ENCODE measurements at places on chromosomes 13 and 19.

GRCh38 chr13:111251646-111252445 lies 68.6 kb upstream of the TEX29 start:
- peak; percentile 31 for DNase-seq

DNA sequence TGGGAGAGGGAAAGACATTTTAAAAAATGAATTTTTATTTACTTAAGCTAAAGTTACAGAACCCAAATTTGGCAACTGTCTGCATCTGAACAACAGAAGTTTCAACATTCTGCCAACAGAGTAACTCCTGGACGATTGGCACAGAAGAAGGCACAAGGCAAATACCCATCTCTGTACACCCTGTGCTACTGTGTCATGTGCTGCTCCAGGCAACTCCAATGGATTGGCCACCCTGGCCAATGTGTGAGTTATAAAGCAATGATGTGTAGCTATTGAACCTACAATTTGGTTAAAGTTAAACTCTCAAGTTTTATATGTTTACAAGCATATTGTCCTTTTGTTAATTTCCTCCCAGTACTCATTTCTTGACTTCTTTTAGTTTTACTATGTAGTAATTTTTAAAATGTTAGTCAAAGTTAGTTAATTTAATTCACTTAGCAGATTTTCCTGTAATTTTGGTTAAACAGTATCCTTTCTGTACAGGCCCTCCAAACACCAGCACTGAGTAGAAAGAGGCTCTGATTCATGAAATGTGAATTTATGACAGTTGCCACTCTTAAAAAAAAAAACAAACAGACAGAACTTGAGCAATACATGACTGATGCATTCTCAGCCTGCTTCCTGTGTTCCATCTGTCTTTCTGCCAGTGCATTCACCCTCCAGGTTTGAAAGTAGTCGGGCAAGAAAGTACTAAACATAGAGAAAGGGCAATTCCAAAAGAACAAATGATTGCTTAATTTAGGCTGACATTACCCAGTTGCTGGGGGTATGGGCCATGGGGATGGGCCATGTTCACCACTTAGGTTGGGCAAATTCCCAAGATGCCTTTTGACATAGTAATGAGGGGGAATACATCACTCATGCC lies 5.9 kb downstream of the STARD13 start:
- DNase-seq: peak; percentile 89

GRCh38 chr19:55454787-55455243 lies 6.6 kb downstream of the ISOC2 start:
- DNase-seq: no peak

GRCh38 chr13:75959861-75960481 lies 323.8 kb downstream of the LMO7 start:
- no peak for DNase-seq

- peak; percentile 94 for DNase-seq
These were observed 153.1 kb downstream of the RGCC start for GRCh38 chr13:41610404-41610803.

DNA sequence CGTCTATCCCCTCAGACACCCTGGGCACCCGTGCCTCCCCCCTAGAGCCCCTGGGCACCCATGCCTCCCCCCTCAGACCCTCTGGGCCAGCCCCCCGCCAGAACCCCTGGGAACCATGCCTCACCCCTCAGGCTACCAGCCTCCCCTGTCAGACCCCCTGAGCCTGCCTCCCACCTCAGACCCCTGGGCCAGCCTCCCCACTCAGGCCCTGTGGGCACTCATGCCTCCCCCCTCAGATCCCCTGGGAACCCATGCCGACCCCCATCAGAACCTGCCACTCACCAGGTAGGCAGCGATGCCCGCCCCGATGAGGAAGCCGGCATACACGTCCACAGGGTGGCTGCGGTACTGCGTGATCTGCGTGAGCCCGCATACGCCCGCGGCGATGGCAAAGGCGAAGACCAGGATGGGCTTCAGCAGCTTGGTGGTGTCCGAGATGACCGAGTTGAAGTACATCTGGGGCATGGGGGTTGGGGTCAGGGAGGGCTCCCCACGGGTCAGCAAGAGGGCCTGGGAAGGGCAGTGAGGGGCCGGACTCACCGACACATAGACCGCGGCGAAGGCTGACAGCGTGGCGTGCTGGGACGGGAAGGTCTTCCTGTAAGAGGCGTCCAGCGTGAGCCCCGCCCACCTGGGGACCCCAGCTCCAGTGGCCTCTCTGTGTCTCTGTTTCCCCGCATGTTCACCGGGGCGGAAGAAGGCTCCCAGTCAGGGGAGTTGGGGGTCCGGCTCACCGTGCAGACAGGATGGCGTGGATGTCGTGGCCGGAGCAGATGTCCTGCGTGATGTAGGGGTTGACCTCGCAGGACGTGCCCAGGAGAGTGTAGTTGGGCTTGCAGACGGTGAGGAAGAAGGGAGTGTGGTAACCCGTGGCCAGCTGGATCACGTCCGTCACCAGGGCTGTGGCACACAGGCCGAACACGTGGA lies 7.3 kb downstream of the PLPPR3 start:
- DNase-seq: no peak

Data from epithelial cell of prostate (primary cell).